ENCODE measurements at places on chromosomes 13 and 19.

GRCh38 chr13:23506071-23506806 is 64.0 kb upstream of the TNFRSF19 start:
- no peak for DNase-seq

DNA sequence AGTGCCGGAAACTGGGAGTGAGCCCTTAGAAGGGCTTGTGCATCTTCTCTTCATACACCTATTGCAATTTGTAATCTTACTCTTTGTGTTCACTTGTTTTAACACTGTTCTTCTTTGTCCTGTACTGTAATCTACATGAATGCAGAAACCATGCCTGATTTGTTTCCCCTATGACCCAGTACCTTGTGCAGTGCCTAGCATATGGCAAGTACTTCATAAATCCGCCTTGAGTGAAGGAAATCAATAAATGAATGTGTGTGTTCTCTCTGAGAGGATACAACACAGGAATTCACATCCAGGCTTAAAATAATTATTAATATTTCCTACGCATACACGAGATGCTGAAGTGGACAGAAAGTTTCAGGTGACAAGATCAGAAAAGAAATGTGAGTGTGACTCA is 172.6 kb downstream of the GPC6 start:
- DNase-seq = no peak

GRCh38 chr19:43371909-43372308 is 18.4 kb downstream of the CD177 start:
- no peak for DNase-seq

GRCh38 chr13:70297189-70297616 is 189.0 kb upstream of the KLHL1 start:
- no peak for DNase-seq

GRCh38 chr19:43286786-43287185 is 17.5 kb upstream of the PSG9 start:
- no peak for DNase-seq

All from vagina (tissue), 2 donors.